ENCODE measurements at places on chromosomes 5 and 9.

GRCh38 chr9:123865226-123866000 lies 64.5 kb downstream of the DENND1A start:
- no peak for DNase-seq

- DNase-seq: peak; percentile 70
Measured at GRCh38 chr5:172455511-172456061, 1.3 kb upstream of the SH3PXD2B start.

DNA sequence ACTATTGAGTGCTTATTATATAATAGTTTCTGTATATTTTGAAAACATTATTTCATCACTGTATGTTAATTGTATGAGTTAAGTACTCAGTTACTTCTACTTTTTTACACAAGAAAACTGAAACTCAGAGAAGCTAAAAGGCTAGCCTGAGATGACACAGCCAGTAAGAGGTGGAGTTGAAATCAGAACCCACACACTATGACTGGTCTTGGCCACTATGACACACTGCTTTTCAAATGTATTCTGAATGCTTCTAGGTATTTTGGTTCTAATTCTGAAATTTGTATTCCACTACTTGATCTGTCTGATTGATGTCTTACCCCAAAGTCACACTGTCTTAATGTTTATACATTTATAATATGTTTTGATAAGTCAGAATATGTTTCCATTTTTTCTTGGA lies 181.8 kb downstream of the ZDHHC21 start:
- no peak for DNase-seq

DNA sequence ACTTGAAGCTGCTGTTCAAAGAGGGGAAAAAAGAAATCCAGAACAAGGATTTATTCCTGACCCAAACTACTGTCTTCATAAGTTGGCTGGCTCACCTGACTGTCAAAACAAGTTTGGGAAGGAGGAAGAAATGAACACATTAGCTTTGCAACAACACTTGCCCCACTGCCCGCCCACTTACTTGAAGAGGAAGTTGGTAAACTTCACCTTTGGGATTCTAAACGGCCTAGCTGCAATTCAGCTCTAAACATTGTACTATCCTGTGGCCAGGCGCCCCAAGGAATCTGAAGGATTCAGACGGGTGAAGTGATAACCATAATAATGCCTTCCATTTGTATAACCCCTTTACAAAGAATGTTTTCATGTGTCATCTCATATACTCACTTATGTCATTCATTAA lies 199.4 kb downstream of the ARRDC3 start:
- DNase-seq: no peak

GRCh38 chr5:91381774-91382359 lies 1.2 kb downstream of the ARRDC3 start:
- DNase-seq: peak; percentile 89

DNA sequence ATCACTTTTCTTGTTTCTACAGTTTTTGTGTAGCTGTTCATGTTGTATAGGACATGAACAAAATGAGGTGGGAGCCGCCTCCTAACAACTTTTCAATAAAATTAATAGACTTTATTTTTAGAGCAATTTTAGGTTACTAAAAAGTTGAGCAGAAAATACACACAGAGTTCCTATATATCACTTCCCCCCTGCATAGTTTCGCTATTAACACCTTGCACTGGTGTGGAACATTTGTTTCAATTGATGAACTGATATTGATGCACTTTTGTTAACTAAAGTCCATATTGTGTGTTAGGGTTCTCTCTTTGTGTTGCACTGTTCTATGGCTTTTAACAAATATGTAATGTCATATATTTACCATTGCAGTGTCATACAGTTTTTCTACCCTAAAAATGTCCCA lies 47.8 kb upstream of the KCNN2 start:
- no peak for DNase-seq

GRCh38 chr9:5900622-5901021 lies 9.9 kb downstream of the MLANA start:
- no peak for DNase-seq

GRCh38 chr9:135990468-135991429 lies 29.6 kb upstream of the UBAC1 start:
- peak; percentile 47 for DNase-seq

DNA sequence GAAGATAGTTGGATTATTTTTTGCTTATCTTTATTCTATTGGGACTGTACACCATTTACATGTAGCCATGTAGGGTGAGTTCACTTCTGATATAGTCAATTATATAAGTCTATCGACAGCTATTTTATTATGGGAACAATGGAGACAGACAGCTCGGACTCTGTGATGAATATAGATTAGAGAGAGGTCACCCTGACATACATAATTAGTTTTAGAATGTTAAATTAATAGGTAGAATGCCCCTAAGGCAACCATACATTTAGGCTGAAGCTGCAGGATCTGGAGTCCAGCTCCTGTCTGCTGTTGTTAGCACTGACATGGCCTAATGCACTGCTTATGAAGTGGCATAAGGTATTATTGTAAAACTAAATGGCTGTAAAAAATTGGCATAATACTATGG lies 700.8 kb downstream of the MAT2B start:
- no peak for DNase-seq

DNA sequence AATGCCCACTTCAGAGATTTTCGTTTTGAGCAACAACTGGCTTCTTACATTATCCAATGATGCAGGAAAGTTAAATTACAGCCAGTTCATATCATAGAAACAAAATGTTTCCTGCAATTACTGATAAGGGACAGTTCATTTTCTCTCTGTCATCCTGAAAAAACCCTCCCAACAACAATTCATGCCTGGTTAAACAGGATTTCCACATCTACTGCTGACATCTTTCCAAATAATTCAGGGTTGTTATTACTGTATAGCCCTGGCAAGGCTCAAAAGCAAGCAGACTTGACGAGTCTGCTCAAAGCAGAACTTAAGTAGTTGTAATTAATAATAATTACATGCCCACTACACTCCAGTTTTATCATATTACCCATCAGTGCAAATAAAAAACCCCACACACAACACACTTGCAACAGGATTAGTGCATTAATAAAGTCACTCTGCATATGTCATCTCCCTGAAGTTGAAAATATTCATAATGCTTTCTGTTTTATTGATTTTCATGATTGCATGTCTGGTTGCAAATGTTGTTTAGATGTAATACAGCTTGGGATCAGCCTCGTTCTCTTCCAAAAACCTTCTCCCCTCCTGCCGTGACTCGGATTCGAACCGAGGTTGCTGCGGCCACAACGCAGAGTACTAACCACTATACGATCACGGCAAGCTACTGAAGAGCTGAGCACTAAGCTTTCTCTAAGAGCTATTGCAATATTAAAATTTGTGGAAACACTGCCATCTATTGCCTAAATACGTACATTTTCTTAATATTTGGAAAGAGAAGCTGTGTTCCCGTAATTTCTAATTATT lies 119.6 kb upstream of the NFIB start:
- DNase-seq: peak; percentile 69

GRCh38 chr5:82466986-82467561 lies 188.9 kb upstream of the RPS23 start:
- DNase-seq: no peak

- no peak for DNase-seq
Measured at GRCh38 chr5:76229900-76230299, 146.7 kb downstream of the SV2C start.

DNA sequence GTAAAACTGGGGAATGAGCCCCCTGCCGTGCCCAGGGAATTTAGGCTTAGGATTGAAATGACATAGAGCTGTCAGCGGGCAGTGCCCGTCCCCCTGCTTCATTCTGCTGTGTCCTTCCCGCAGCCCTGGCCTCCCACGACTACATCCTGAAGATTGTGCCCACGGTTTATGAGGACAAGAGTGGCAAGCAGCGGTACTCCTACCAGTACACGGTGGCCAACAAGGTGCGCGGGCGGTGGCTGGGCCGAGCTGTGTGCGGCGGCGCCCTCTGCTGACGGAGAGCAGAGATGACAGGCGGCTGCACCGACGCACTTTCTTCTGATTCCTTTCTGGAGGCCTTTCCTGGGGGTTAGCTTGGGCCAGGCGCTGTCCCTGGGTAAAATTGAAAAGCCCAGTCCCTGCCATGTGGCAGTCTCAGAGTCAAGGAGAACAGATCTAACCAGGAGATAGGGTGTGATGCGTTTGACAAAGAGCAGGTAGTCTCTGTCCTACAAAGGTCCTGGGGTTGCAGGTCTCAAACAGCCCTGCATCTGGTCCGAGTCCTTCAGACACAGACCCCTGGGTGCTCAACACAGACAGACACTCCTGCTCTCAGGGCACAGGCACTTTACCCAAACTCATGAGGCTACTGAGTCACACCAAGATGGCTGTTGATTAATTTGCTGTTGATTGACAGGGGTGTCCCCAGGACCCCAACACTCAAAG lies 26.8 kb upstream of the RPL26L1 start:
- DNase-seq: peak; percentile 78

- peak; percentile 80 for DNase-seq
Measured at GRCh38 chr9:77764894-77765780, 117.0 kb upstream of the GNA14 start.

DNA sequence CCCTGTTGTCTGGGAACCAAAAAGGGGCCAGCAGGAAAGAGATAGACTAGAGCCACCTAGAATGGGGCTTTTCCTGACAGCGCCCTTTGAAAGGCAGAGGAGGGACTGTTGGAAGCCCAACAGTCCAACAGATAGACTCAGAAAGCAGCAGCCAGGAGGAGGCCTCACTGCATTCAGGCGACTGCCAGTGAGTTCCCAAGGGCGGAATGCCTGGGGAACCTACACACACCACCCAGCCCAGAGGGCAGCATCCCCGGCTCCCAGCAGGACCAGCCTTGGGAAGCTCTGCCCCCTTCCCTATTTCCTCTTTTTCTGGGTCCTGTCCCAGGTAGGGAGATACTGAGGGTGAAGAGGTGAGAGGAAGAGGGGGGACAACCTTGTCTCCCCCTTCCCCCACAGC lies 192.4 kb upstream of the KLF4 start:
- no peak for DNase-seq

- DNase-seq: peak; percentile 14
Measured at GRCh38 chr9:4738866-4739586, 2.0 kb downstream of the AK3 start.

GRCh38 chr9:127172066-127172707 lies 49.8 kb upstream of the ANGPTL2 start:
- DNase-seq: peak; percentile 64

GRCh38 chr5:96256795-96257470 lies 176.1 kb downstream of the PCSK1 start:
- DNase-seq: peak; percentile 96

DNA sequence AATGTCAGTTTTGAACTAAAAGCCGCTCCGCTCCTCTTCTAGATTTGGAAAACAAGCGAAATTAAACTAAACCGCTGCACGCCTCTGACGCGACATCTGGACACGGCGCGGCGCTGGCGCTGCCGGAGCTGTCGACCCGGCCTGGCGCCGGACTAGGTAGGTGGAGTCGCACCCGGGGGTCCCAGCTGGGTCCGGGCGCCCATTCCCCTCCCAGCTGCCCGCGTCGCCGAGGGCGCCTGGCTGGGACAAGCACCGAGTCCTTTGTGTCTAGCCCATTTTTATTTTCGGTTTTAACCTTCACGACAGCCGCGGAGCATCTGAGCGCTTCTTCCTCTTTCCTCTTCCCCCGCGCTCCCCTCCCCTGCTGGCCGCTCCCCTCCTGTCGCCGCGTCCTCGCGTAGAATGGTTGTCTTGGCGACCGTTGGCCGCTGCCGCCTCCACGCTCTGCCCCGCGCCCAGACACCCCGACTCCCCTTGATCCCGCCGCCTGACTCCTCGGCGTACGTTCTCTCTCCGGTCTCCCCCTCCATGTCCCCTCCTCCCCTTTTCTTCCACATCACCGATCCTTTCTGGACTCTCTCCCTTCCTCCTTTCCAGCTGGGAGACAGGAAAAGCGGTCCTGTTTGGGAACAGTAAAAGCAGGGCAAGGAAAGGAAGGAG lies 545 bp downstream of the CDKN2B-AS1 start:
- DNase-seq: peak; percentile 69

GRCh38 chr9:32992595-32993238 lies 8.7 kb downstream of the APTX start:
- DNase-seq: peak; percentile 28

DNA sequence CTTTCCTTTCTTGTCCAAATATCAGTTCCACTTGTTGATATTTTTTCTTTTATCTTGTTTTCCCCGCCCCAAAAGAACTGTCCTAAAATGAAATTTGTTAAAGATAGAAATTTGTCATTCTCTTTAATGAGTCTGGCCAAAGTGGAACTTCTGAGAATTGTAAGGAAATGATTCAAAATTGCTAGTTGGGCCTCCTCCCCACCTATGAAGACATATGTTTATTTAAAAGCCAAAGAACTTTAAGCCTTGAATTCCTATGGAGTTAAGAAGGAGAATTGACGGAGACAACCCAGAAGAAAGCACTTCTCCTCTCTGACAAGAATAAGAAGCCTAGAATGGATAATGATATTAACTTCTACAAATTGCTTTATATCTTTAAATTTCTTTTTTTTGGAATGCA lies 59.1 kb upstream of the ALDH1A1 start:
- DNase-seq: no peak

- DNase-seq: no peak
Measured at GRCh38 chr9:136748666-136749611, 614 bp upstream of the LCN6 start.

DNA sequence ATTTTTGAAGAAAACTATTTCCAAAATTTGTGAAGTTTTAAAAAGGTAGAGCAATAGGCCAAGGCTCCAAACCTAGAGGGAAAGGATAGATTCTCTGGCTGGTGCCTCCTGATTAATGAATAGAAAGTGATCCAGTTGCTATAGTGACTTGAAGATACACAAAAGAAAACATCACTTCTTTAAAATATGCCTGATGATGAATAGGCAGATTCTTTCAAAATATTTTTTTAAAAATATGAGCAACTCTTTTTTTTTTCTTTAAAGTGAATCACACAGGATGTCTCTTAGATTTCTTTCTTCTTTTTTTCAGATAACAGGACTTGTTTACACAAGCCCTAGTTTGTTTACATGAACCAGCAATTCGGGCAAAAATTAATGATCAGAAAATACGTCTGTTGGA lies 124.4 kb downstream of the RFK start:
- DNase-seq: peak; percentile 60

- no peak for DNase-seq
Measured at GRCh38 chr5:39437467-39437866, 12.7 kb upstream of the DAB2 start.

DNA sequence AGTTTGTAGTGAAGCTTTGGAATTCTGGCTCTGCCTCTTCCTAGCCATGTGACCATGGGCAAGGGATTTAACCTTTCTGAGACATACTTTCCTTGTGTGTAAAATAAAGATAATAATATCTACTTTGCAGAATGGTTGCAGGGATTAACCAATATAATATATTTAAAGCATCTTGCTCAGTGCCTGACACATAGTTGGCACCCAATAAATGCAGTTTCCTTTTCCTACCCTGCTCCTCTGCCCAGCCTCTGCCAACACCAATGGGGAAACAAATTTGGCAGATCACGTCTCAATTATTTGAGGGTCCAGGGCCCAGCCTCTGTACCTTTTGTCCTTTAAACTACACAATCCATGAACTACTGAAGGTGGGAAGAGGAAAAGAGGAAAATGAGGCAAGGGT lies 91.1 kb downstream of the NRG2 start:
- no peak for DNase-seq

DNA sequence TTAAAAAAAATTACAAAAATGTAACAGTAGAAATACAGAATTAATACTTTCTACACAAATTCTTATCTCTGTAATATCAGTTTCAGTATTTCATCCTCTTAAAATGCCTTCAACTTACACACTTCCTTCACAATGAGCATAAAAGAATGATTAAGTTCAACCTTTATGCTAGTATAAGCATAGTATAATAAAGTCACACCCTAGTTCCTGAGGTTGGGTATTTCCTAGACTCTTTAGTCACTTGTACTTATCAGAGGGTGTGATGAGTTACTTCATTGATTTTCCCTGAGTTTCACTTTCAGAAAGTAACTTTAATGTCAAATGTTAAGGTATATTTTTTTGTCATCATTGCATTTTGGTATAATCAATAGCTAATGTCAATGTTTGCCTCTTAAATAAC lies 302.4 kb downstream of the PDE4D start:
- no peak for DNase-seq

Measured in IMR-90 (cell line).